ENCODE measurements at places on chromosomes 3 and 15.

DNA sequence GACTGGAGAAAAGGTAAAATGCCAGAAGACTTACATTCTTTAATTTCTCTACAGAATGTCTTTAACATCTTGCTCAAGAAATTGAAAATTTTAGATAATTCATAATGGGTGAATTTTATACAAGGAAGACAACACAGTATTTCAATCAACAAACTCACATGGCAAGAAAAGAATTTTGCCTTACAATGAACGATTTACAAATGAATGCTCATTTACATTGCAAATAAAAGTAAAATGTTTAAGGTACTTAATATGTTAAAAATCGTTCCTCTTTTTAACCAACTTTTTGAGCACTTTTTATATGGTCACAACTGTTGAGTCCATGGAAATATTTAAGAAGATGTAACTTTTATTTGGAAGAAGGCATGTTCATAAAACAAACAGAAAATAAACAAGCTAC is 174.8 kb upstream of the UBE2E2 start:
- no peak for DNase-seq

- no peak for DNase-seq
Observed at GRCh38 chr3:27507515-27508266, 23.5 kb upstream of the SLC4A7 start.

DNA sequence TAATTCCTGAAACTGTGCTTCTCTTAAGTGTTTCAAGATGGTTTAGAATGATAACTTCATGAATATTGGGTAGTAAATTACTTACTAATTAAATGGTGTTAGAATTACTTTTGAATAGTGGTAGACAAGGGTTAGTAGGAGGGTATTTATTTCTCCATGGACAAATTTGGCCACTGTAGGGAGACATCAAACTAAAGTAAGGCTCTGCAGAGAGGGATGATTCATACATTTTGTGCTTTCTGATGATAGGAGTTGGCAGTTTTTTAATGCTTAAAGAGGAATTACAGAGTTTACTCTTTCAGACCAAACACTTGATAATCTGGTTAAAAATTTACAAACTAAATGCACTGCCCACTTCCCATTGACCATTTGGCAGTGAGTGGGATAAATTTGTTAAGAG is 127.6 kb downstream of the NAALADL2 start:
- no peak for DNase-seq

GRCh38 chr3:30615615-30616346 is 9.4 kb downstream of the TGFBR2 start:
- DNase-seq = no peak

- DNase-seq = no peak
Observed at GRCh38 chr15:36879568-36880222, 220.7 kb downstream of the MEIS2 start.

GRCh38 chr3:19917167-19917566 is 16.9 kb downstream of the EFHB start:
- no peak for DNase-seq

DNA sequence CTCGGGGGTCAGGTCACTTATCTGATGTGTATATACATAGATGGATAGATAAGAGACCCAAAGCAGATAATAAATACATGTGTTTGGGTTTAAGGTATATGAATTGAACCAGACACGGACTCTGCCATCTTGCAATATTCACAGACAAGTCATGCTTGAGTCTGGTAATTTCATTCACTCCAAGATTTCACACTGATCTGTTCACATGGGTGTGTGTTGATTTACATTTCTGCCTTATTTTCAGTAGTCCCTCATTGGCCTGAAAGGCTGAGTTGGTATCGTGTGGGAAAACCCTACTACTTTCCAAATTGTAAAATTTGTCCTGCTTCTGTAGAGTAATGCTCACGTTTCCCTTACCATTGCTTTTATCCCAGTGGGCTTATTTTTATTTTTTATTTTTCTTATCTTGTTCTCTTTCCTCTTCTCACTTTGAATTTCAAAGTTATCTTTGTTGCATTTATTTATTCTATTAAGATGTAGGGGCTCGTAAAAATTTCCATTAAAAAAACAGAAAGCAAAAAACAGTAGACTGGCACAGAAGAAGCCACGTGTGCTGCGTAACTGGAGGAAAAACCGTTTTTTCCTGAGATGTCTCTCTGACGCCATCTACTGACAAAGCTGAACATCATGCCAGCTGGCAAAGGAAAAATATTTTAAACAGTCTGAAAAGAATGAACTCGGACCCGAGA is 10.8 kb upstream of the MFSD1 start:
- peak; percentile 63 for DNase-seq

DNA sequence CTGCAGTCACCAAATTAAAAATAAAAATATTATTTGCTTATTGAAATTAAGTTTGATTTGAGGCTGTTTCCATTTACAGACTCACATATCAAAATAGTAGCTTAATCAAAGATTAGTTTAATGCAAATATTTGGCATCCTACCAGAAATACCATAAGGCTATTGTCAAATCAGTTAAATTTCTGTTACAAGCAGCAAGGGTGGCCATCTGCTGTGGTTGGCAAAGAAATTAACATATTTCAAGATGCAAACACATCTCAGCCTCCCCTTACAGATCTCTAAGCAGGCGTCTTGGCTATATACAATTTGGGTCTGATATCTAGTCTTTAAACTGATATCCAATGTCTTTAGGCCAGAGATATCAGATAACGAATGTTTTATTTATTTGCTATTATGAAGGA is 83.2 kb upstream of the NEDD4 start:
- no peak for DNase-seq

DNA sequence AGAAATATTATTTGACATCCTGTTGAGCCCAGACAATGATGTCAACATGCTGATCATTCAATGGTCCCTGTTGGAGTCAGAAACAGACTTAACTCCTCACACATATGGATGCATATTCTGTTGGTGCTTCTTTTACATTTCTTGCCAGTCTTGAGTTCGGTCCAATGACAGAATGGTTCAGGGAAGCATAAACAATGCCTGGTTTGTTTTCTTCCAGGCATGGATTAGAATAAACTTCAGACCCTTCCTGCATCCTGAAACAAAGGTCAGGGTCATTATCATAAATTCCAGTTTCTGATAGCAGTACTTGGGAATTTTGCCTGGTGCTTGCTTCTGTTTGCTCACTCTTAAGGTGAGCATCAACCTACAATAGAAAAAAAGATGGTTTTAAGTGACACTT is 33.3 kb downstream of the BTLA start:
- no peak for DNase-seq

DNA sequence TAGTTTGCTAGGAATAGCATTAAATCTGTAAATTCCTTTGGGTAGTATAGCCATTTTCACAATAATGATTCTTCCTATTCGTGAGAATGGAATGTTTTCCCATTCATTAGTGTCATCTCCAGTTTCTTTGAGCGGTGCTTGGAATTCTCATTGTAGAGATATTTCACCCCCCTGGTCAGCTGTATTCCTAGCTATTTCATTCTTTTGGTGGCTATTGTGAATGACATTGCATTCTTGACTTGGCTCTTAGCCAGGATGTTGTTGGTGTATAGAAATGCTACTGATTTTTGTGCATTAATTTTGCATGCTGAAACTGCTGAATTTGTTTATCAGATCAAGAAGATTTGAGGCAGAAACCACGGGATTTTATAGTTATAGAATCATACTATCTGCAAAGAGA is 690.5 kb upstream of the ALCAM start:
- DNase-seq = no peak

GRCh38 chr15:37106490-37107001 is 6.2 kb upstream of the MEIS2 start:
- no peak for DNase-seq

DNA sequence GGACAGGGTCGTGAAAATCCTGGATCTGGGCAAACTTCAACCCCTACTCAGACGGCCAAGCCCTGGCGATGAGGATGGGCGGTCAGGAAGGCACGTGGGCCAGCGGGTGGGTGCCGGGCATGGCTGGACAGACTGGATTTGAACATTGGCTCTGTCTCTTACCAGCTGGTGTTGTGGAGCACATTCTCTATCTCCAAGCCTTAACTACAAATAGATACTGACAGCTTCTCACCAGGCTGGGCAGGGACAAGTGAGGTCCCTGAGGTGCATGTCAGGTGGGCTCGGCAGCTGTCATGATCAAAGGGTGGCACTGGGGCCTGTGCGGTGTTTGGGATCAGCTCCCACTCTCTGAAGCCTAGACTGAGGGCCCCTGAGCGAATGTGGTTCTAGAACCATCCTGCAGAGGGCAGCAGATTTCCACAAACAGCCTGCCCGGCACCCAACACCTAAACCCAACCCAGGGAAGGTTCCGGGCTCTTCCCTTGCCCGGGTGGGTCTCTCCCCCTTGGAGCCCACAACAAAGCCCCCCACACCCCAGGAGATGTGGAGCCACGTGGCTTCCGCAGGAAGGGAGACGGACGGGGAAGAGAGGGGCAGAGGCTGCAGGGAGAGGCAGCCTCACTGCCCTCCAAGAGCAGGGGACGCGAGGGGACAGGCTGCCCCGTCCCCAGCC is 58.4 kb downstream of the RGMA start:
- DNase-seq = peak; percentile 65

Measured in Daoy (cell line).